ENCODE measurements at places on chromosomes 4 and X. TPM values are rescaled to one million over a fixed set of nuclear protein-coding genes. Genes with fewer than 3 reads are reported as not detected.
A peak's percentile ranks its signal among the peaks of the same experiment; 100 is the strongest.

DNA sequence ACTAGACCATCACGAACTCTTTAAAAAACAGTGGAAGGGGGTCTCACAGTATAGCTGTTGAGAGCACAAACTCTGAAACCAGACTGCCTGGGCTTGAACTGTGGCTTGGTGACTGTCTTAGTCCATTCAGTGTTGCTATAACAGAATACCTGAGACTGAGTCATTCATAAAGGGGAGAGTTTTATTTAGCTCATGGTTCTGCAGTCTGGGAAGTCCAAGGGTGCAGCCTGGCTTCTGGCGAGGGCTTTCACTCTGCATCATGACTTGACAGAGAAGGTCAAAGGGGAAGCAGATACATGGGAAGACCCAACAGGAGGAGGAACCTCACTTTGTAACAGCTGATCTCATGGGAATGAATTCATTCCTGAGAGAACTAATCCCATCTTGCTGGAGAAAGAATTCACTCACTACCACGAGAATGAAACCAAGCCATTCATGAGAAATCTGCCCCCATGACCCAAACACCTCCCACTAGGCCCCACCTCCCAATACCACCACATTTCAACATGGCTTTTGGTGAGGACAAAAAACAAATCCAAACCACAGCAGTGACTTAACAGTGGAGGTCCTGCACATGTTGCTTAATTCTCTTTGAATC lies 116.7 kb upstream of the STOX2 start:
- no peak for DNase-seq

DNA sequence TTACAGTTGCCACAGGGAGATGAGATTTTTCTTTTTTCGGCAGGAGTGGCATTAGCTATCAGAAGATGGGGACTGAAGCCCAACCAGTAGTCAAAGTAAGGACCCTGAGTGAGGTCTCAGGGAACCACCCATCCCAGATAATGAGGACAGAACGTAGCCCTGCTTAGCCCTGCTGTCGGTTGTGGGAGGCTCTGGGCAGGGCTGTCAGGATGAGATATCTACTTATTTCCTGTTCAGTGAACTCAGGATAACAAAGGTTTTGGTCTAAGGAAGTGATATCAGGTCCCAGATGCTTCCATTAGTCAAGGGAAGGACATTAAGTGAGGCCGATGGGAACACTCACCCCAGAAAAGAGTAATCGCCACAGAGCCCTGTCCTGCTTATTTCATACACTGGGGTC lies 2.3 kb downstream of the MAGEB16 start:
- DNase-seq, result no peak

- DNase-seq, result no peak
Measured at GRCh38 chr4:1866189-1866661, 5.0 kb upstream of the NSD2 start.

DNA sequence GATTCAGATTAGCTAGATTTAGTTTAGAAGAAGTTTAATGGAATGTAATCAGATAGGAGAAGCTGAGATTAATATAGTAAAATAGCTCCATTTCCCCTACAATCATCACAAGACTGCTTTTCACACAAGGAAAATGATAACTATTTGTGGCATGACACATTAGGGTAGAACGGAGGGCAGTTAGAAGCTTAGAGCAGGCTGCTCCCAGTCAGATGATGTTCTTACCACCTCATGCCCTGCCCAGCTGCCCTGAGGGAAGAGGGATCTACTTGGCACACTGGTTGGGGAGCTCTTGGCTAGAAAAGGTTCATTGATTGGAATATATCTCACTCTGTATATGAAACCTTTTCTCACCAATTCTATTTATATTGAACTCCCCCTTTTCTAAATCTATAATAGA lies 180.7 kb upstream of the IL15 start:
- no peak for DNase-seq

- no peak for DNase-seq
Measured at GRCh38 chr4:24130637-24131036, 240.8 kb upstream of the PPARGC1A start.

GRCh38 chr4:185921583-185922555 lies 109.9 kb upstream of the SORBS2 start:
- DNase-seq, result no peak

GRCh38 chrX:133847340-133847994 lies 137.9 kb downstream of the GPC3 start:
- no peak for DNase-seq

DNA sequence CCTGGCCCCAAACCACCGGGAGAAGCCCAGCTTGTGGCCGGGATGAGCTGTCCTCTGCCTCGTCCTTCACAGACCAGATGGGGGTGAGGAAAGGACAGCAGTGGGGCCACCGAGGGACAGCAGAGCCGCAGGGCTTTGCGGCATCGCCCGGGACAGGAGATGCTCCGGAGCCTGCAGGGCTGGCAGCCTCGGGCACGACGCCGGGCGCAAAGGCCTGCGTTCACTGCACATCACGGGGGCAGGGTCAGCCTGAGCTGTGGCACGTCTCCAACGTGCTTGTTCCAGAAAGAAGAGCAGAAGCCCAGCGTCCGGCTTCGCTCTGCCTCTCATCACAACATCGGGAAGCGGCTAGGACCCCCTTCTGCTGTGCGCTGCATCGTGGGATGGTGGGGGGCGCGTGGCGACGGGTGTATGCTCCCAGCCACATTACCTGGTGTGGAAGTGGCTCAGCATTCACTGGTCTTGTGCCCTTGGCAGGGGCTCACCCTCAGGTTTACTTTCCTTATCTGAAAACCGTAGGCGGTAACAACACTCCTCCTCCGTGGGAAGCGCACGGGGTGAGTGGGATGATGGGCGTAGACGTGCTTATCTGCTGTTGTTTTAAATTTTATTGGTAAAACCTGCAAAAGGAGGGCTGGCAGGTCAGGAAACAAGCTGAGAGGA lies 7.4 kb downstream of the TADA2B start:
- no peak for DNase-seq

- no peak for DNase-seq
Measured at GRCh38 chr4:24915121-24915922, 2.5 kb upstream of the CCDC149 start.

DNA sequence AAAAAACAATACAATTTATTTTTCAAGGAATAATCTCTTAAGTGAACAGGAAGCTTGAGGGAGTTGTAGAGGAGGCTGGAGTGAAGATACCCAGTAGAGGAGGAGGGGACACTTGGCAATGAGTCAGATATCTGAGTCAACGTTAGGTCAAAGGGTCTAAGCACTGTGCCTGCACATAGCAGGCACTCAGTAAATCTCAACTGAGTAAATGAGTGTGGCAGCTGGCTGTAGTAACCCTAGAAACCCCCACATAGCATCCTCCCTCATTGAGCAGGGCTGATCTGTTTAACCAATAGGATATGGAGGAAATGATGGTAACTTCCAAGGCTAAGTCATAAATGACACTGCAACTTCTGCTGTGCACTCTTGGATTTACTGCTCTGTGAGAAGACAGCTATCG lies 186.0 kb upstream of the FAM241A start:
- DNase-seq, result peak; percentile 26

DNA sequence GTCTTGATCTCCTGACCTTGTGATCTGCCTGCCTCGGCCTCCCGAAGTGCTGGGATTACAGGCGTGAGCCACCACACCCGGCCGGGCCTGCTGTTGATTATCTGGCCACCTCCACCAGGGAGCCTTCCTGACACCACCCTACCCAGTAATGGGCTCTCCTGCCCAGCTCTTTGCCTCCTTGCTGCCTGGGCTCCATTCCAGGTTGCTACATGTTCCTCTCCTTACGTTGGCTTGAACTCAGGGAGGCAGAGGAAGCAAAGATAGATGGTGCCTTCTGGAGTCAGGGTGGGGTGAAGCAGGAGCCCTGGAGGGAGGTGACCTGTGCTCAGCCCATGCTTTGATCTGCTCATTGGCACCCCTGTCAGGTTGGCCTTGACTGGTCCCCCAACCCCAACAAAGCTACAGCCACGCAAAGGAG lies 26.3 kb downstream of the FLNA start:
- peak; percentile 29 for DNase-seq

FGFBP2 gene
- 0.27 TPM for total RNA-seq

ZFP42 gene
- not detected for total RNA-seq

PABPC1L2B gene
- not detected for total RNA-seq

GIMD1 gene
- not detected for total RNA-seq

EVC2 gene
- total RNA-seq, result 2.3 TPM

TBC1D9 gene
- 12.9 TPM for total RNA-seq

G3BP2 gene
- 131 TPM for total RNA-seq

TMEM131L gene
- 13.5 TPM for total RNA-seq

Data from H4 (cell line).